Stromal cell of bone marrow (primary cell): ENCODE measurements at places on chromosomes 12 and 14.
A peak's percentile ranks its signal among the peaks of the same experiment; 100 is the strongest.

GRCh38 chr12:43675048-43675904 lies 83.3 kb downstream of the PUS7L start:
- DNase-seq, result no peak

DNA sequence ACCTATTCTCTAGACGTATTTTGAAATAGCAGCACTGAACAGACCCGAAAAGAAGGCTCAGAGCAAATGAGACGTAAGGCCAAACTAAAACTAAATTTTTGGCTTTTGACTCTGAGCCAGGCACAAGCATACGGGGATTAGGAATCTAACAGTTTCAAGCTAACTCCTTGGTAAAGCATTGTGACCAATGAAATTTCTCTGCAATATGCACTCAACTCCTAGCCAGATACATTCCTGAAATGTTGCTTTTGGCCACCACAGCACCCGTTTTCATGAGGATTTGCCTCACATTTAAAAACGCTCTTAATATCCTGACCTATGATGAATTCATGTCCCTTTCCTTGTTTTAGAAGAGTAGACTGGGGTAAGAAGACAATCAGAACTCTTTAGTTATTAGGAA lies 53.1 kb upstream of the NPFF start:
- DNase-seq, result peak; percentile 90

DNA sequence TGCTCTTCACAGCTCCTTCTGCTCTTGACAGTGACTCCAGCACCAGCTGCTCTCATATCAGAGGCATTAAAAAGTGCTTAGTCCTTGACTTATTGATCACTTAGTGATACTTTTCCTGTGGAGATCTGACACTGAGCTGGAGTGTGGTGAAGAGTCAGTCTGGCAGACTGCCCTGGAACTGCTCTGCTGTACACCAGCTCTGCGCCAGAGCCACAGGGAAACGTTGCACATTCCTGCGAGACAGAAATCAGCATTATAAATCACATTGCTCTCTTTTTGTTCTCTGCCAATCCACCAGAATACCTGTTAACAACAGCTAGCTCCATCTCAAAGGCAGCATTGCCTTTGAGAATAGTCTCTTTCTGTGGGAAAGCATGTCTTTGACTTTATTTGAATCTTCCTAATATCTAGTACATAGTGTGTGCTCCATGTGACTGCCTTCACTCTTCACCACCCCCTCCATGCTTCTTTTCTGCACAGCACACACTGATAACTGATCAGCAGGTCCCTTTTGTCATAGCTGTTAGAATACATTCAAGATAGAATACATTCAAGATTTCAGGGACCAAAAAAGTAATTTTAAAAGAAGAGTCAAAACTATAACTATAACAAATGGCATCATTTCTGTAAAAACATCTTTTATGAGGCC lies 48.2 kb upstream of the VSX2 start:
- DNase-seq, result no peak

DNA sequence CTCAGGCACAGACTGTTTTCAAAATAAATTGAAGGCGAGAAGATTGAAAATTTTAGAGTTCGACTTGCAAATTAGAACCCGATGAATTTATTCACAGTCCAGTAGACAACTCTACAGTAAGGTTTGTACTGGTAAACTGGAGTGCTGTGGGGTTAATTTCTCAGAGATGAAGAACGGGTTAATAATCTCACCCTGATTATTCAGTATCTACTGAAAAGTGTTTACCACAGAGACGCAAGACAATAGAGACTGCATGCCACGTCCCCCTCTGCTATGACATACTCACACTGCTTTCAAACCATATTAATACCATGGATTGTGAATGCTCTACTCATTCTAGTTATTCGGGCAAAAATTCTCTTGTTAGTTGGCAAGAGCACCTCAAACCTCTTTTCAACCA lies 36.1 kb downstream of the CFL2 start:
- DNase-seq, result no peak

GRCh38 chr12:26921886-26922285 lies 15.9 kb downstream of the INTS13 start:
- DNase-seq, result no peak

GRCh38 chr14:64581363-64581762 lies 31.6 kb downstream of the PPP1R36 start:
- DNase-seq, result no peak

- DNase-seq, result no peak
These were observed 50.6 kb downstream of the SCAF11 start for GRCh38 chr12:45939759-45940158.

GRCh38 chr14:103695296-103696069 lies 19.8 kb downstream of the XRCC3 start:
- DNase-seq, result no peak

- no peak for DNase-seq
These were observed 17.1 kb downstream of the SMCO2 start for GRCh38 chr12:27463511-27464219.

DNA sequence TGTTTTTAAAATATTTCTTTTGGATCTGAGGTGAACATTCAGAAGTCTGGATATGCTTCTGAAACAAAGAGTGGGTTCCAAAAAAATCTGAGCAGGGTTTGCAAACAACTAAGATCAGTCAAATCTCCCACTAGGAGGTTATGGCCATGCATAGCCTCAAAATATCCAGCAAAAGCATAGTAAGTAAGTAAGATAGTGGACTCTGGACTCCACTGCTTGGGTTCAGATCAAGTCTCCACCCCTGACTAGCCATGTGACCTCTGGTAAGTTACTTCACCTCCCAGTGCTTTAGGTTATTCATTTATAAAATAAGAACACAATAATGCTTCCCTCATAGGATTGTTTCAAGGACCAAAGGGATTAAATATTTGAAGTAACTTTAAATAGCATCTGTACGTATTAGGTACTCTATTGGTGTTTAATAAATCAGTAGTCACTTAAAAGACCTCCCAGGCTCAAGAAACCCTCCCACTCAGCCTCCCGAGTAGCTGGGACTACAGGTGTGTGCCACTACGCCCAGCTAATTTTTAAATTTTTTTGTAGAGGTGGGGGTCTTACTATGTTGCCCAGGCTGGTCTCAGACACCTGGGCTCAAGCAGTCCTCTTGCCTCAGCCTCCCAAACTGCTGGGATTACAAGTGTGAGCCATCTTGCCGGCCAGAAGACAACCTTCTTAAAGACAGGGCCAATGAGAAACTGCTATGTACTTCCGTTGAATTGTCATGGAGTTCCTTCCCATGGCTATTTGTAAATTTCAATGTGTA lies 95.7 kb upstream of the SOX5 start:
- DNase-seq, result no peak

GRCh38 chr12:120684523-120684932 lies 2.4 kb upstream of the MLEC start:
- no peak for DNase-seq

GRCh38 chr14:58864751-58865513 lies 227.2 kb downstream of the DACT1 start:
- no peak for DNase-seq

GRCh38 chr14:54343272-54344121 lies 53.3 kb upstream of the CDKN3 start:
- DNase-seq, result no peak

GRCh38 chr14:38212111-38212510 lies 4.4 kb downstream of the SSTR1 start:
- no peak for DNase-seq

DNA sequence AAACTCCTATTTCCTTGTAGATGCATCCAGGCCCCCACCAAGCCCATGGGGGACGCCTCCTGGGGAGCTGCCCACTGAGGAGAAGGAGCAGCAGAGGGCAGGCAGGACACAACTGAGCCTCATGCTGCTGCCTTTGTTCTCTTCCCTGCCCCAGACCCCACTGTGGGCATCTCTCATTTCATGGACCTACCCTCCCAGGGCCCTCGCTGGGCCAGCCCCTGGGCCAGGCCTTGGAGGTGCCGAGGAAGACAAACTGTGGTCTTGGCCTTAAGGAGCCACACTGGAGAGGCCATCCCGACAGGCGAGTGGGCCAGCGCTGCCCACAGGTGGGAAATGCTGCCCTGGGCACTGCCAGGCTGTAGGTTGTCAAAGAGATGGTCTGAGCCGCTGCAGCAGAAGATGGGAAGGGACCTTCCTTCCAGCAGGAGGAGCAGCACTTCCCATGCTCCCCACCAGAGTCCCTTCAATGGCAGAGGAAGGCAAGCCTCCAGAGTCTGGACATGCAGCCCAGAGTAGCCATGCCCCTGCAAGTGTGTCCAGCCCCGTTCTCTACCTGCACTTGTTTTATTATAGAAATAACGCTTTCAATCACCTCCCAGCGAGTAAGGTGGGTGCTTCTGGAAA lies 147.4 kb downstream of the BCL11B start:
- no peak for DNase-seq

- no peak for DNase-seq
These were observed 8.1 kb downstream of the CIT start for GRCh38 chr12:119868992-119869391.

DNA sequence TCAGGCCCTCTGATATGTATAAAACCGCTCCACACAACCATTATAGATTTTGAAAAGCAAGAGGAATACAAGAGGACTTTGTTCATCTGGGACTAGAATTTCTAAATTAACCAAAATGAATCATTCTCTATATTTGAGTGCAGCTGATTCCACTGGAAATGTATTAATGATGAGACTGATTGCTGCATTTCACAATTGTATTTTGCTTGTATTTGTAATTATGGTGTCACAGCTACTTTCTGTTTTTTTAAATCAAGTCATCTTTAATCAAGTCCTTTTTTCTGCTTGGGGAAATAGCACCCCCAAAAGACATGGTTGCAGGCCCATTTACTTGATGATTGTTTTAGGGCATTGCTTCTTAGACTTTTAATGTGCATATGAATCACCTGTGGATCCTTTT lies 162.4 kb downstream of the KICS2 start:
- DNase-seq, result no peak

DNA sequence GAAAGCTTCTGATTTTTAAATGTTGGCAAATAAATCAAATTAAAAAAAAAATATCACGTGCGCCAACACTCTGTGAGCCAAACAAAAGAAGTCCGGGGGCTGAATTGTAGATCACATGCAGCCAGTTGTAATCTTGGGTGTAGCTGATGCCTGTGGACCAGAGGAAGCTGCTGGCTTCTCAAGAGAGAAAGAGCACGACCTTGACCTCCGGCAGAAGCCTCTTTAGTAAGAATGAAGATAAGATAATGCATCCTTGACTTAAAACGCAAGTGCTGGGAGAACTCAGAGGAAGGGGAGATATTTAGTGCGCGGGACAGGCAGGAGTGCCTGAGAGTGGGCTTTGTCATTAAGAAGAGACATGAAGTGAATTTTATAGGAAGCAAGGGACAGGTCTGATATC lies 162.8 kb upstream of the TBX3 start:
- DNase-seq, result no peak

- no peak for DNase-seq
These were observed 14.0 kb upstream of the TRPV4 start for GRCh38 chr12:109847142-109847735.

GRCh38 chr14:56159066-56159465 lies 40.9 kb downstream of the PELI2 start:
- no peak for DNase-seq

- DNase-seq, result no peak
These were observed 43.2 kb downstream of the TRAFD1 start for GRCh38 chr12:112168561-112168971.

- DNase-seq, result no peak
These were observed 7.8 kb upstream of the ITGB7 start for GRCh38 chr12:53214687-53215455.

DNA sequence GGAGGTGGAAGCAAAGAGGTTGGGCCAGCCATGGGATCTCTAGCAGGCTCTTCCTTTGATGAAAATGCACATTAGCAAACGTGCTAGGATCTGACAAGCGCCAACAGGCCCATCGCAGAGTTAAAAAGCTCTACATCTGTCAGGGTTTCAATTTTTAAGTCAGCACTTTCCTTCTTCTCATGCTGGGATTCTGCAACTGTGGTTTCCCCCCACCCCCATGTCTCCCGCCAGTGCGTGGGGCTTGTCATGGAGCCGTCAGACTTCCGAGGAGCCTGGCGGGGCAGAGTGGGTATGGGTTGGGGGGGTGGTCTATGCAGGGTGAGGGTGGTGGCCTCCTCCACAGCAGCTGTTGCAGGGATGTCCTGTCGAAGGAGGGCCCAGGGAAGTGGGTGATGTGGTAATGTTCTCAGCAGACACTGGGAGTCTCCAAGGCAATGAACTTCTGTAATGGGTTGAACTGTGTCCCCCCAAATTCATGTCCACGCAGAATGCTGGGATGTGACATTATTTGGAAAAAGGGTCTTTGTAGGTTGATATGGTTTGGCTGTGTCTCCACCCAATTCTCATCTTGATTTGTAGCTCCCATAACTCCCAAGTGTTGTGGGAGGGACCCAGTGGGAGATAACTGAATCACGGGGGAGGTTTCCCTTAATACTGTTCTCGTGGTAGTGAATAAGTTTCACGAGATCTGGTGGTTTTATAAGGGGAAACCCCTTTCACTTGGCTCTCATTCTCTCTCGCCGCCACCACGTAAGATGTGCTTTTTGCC lies 115.2 kb upstream of the MAP1LC3B2 start:
- DNase-seq, result no peak

GRCh38 chr12:51360315-51360714 lies 13.8 kb upstream of the CELA1 start:
- no peak for DNase-seq

DNA sequence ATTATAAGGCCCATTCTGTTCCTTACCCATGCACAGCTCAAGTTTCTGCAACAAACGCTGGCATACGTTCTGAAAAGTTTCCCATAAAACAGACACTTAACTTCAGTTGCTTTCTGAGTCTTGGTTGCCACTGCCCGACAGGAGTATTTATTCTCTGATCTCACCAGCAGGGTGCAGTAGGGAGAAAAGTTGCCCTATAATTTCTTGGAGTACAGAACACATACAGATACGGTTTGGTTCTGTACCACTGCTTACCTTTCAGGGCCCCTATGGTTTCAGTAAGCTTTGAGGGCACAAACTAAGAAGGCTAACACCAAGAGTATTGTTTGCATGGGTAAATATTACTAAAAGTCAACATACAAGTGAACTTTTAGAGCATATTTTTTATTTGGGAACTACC lies 77.9 kb downstream of the SPATA7 start:
- no peak for DNase-seq

DNA sequence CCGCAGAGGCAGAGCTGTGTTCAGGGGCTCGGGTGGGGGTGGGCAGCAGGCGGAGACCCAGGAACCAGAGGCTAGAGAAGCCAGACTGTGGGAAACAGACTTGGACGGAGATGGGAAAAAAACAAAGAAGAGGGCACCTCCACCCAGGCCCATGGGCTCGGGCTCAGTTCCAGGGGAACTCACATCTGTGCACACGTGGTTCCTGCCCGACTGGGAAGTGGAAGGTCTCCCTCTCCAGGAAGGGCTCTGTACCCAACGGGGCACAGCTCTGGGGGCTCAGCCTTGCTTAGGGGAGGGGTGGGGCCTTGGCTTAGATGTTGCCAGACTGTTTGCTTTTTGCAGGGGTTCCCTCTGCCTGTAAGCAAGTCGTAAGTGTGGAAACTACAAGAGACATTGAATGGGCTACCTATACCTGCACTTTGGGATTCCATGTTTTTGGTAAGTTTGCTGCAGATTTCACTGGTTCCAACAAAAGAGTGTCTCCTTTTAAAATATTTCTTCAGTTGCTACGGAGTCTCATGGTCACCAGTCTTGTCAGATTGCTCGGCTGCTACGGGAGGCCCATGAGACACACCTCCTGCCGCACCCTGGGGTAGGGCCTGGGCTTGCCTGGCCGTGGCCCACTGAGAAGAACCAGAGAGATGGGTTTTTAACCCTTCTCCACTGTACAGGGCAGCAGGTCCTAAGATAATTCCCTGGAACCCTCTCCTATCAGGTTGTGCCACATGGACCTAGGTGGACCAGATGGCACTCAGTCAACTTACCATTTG lies 127.6 kb upstream of the EVL start:
- no peak for DNase-seq
